Activated CD8-positive, alpha-beta memory T cell treated with anti-CD3 and anti-CD28 coated beads, Interleukin-2, amount 10 ng/mL, durations not matched to agents 7 days and 5 days (primary cell): ENCODE measurements at places on chromosomes 1 and 21.

- no peak for DNase-seq
- peaks cover under 1% of the 10 kb centered on the region for H3K27me3 ChIP-seq
- H3K27ac ChIP-seq: no peak overlapping the region
- H3K36me3 ChIP-seq: peaks cover 8% of the 10 kb centered on the region
Measured at GRCh38 chr1:45753248-45754037, 3.0 kb upstream of the IPP start.

DNA sequence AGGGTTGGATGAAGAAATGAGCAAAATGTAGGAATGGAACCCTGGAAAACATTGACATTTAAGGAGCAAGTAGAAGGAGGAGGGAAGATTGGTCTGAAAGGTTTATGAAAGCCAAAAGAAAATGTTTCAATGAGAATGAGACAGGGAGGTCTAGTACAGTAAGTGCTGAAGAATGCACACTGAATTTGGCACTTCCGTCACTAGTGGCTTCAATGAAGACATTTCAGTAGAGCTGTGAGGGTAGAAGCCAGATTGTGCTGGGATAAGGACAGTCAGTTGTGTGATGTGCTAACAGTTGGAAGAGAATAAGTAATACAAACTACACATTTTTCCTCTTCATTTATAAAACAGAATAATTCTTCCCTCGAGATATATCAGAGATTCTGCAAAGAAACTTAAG is 17.1 kb downstream of the THEM4 start:
- H3K36me3 ChIP-seq: peaks cover 43% of the 10 kb centered on the region
- H3K27me3 ChIP-seq: no peaks in the 10 kb centered on the region
- H3K4me3 ChIP-seq: no peak overlapping the region
- DNase-seq: no peak

DNA sequence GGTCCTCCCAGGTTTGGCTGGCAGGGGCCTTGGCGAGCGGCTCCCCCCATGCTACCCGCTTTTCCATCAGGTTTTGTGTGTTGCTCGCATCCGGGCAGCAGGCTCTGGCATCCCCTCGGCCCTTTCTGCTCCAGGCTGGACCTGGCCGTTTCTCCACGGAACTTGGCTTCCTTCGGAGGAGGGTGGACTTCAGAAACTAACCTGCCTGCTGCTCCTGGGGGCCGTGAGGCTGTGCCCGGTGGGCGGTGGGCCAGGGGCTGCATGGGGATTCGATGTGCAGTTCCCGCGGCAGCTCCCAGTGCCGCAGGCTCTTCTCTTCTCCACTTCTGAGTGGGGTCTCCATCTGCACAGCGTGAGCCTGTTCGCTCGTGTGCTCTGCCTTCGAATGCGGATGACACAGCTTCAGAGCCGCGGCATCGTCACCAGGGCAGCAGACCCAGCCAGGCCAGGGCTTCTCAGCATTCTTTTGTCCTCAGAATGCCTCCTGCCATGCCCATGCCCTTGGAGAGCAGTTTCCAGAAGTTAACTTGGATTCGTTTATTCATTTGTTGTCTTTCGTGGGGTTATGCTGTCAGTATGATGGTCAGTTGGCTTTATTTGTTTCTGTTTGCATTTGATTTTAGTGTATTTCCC is 36.4 kb downstream of the PRKCZ start:
- no peaks in the 10 kb centered on the region for H3K36me3 ChIP-seq
- H3K4me3 ChIP-seq: no peak overlapping the region
- no peak for DNase-seq

- H3K4me1 ChIP-seq: no peaks in the 10 kb centered on the region
- DNase-seq: no peak
- H3K27ac ChIP-seq: no peak overlapping the region
- H3K36me3 ChIP-seq: no peaks in the 10 kb centered on the region
- no peak overlapping the region for H3K4me3 ChIP-seq
Measured at GRCh38 chr1:106727171-106727570, 329.3 kb upstream of the PRMT6 start.

- no peak for DNase-seq
- H3K4me1 ChIP-seq: peaks cover 10% of the 10 kb centered on the region
- H3K27me3 ChIP-seq: peaks cover 59% of the 10 kb centered on the region
- no peak overlapping the region for H3K4me3 ChIP-seq
- H3K36me3 ChIP-seq: no peaks in the 10 kb centered on the region
Measured at GRCh38 chr1:219926363-219926998, 1.9 kb downstream of the SLC30A10 start.

DNA sequence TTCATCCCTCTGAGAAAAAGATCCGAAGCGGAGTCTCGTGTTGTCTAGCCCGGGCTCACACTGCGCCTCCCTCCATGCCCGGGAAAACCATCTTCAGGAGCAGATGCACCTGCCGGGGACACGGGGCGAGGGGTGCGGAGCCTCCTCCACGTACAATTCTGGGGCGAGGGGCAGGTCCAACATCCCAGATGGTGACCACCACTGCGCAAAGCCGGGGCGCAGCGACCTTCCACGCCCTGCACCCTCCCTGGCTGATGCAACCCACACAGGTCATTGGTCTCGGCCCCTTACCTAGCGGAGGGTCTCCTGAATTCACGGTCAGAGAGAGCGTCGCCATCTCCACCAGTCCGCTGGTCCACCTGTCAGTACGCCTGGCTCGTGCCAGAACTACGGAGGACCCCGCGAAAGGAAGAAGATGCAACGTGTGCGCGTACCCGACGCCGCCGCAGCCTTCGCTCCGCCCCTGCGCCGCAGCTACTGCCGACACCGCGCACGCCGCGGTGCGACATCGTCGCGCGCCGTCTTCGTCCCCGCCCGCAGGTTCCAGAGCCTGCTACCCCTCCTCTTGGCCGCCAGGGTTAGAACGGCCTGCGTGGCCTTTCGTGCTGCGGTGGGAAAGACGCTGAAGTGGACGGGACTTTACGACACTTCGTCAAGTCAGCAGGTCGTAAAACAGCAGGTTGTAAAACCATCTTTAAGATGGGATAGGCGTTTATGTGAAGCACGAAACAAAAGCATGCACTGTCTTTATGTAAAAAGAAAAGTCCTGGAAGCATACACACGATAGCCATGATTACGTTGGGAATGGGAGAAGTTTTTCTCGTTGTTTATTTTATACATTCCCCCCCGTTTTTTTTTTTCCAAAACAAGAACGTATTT is at the start of gene EPRS1:
TSS of gene EPRS1 (minus strand) at position 454 of the 879 bp plus-strand sequence. CDS start at position 337, 117 bp downstream.
- H3K27me3 ChIP-seq: no peaks in the 10 kb centered on the region
- DNase-seq: peak; percentile 97
- H3K36me3 ChIP-seq: peaks cover 9% of the 10 kb centered on the region
- H3K4me1 ChIP-seq: peaks cover 40% of the 10 kb centered on the region
- peak within 1 kb of the TSS; percentile 99 for H3K4me3 ChIP-seq

DNA sequence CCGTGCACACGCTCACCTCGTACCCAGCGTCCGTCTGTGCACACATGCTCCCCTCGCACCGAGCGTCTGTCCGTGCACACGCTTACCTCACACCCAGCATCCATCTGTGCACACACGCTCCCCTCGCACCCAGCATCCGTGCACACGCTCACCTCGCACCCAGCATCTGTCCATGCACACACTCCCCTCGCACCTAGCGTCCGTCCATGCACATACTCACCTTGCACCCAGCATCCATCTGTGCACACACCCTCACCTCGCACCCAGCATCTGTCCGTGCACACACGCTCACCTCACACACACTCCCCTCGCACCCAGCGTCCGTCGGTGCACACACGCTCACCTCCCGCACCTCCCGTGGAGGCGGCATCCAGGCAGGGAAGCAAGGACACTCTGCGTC is 24.4 kb upstream of the COL18A1 start:
- H3K4me1 ChIP-seq: no peaks in the 10 kb centered on the region
- H3K27me3 ChIP-seq: peaks cover 18% of the 10 kb centered on the region
- H3K4me3 ChIP-seq: no peak overlapping the region
- H3K27ac ChIP-seq: no peak overlapping the region
- no peaks in the 10 kb centered on the region for H3K36me3 ChIP-seq
- no peak for DNase-seq

DNA sequence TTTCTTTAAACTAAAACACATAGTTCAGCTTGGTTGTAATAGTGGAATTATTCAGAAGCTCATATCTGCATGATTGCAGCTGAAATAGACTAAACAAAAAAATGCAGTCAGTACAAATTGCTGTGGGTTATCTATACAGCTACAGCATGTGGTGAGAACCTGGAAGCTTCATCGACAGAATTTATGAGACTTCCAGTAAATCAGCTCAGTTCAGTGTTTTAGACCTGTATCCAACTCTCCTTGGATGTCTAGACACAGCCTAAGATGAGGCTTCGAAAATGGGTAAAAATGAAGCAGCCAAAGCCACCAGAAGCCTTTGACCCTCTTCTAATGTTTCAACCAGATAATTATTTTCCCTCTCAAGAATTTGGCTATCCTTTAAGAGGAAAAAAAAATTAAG is 127.1 kb upstream of the C1orf105 start:
- H3K4me1 ChIP-seq: peaks cover 2% of the 10 kb centered on the region
- no peaks in the 10 kb centered on the region for H3K36me3 ChIP-seq
- H3K27ac ChIP-seq: no peak overlapping the region

DNA sequence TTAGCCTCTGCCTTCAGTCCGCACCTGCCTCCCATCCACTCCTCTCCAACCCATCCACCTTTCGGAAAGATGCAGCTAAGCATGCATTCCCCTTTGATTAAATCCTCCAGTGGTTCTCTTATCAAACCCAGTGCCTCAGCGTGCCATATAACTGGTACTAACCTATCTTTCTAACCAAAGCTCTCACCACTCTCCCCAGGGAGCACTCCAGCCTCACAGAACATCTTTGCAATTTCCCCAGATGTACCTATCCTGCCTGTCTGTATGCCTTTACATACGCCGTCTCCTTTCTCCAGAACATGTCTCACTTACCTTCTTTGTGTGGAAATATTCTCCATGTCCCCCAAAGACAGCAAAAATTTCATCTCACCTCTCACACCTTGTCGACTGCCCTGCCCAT is 80.0 kb downstream of the SLC25A24 start:
- H3K27ac ChIP-seq: no peak overlapping the region
- no peaks in the 10 kb centered on the region for H3K36me3 ChIP-seq
- no peak for DNase-seq
- H3K4me1 ChIP-seq: no peaks in the 10 kb centered on the region

DNA sequence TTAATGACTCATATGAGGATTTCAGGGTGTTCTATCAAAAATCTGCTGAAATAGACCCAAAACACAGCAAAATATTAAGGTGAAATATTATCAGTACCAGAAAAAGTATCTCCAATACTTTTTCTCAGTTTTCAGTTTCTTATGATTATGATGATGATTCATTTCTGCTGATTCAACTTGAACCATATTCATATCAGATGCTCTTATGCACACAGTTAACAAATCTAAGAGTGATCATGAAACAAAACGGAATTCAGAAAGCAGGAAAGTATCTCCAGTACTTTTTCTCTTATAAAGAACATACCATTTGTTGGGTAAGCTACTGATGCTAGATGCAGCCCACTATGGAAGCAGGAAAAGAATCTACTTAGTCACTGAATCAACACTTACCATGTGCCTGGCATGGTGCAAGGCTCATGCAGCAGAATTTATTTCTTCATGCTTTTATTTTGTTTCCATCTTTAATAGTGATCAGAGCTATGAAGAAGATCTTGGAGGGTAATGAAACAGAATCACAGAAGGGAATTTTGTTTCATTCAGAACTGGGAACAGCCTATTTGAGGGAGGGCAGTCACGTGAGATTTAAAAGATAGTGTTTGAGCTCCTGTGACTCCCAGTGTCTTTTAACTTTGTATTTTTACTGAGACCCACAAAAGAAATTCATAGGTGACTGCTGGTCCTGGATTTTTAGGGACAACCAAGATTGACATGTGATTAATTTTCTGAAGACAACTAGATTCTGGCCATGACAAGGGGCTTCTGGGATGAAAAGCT is 480.6 kb downstream of the SETD4 start:
- no peak overlapping the region for H3K27ac ChIP-seq
- H3K4me1 ChIP-seq: peaks cover 10% of the 10 kb centered on the region
- H3K27me3 ChIP-seq: peaks cover 20% of the 10 kb centered on the region

DNA sequence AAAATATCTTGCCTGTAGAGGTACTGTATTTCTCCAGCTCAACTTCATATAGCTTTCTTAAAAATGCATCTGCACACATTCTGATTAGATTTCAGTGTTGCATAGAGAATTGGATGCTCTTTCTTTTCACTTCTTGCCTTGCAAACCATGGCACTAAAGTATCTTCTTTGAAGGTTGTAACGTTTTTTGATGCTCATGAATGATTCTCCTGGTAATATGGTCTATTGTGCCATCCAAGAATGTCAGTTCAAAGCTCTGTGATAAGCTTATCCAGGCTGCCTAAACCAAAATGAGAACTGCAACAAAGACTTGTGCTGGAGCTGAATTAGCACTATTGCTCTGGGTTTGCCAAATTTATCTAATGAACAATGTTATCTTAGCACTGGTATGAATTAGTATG is 1.9 kb downstream of the SGIP1 start:
- H3K27me3 ChIP-seq: peaks cover 73% of the 10 kb centered on the region
- H3K27ac ChIP-seq: no peak overlapping the region
- peaks cover 9% of the 10 kb centered on the region for H3K4me1 ChIP-seq
- no peak overlapping the region for H3K4me3 ChIP-seq

- H3K36me3 ChIP-seq: no peaks in the 10 kb centered on the region
- no peak for DNase-seq
- no peak overlapping the region for H3K4me3 ChIP-seq
- H3K4me1 ChIP-seq: no peaks in the 10 kb centered on the region
Measured at GRCh38 chr1:100834777-100835660, 59.6 kb downstream of the EXTL2 start.

DNA sequence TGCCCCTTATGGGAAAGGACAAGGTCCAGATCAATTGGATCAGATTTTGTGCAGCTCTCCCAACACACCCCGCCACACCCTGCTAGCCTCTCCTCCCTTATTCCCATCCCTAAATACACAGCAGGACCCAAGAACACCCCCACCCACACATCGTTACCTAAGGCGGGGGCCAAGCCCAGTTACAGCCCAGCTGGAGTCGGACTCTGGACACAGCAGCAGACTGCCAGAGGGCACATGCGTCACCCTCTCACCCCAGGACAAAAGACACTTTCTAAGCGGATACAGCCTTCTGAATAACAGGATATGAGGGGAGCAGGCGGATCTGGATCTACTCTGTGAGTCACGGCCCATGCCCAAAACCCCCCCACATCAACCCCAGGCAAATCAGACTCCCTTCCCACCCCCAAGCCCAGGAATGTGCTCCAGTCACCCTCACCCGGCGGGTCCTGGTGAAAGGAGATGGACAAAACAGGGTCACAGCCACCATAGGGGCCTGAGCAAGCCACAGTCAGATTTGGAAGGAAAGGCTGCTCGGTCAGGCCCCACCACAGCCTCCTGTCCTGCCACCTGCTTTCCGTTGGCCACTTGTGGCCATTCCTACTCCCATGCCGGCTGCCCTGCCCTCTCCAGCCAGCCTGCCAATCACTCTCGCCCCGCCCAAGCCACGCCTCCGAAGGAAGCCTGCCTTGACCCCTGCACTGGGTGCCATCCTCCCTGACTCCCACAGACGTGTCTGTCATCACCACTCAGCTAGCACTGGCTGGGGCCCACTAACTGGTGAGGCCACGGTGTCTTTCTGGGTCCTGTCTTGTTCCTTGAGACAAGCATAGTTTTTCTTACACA is 4.0 kb downstream of the S100A16 start:
- no peaks in the 10 kb centered on the region for H3K4me1 ChIP-seq
- H3K27me3 ChIP-seq: no peaks in the 10 kb centered on the region
- H3K36me3 ChIP-seq: no peaks in the 10 kb centered on the region
- no peak overlapping the region for H3K4me3 ChIP-seq
- H3K27ac ChIP-seq: no peak overlapping the region
- no peak for DNase-seq
